Transverse colon (tissue), 4 donors: ENCODE measurements at places on chromosomes 1 and 21.
A peak's percentile ranks its signal among the peaks of the same experiment; 100 is the strongest.

- no peak for DNase-seq
Measured at GRCh38 chr21:40186045-40186444, 318.8 kb downstream of the PCP4 start.

DNA sequence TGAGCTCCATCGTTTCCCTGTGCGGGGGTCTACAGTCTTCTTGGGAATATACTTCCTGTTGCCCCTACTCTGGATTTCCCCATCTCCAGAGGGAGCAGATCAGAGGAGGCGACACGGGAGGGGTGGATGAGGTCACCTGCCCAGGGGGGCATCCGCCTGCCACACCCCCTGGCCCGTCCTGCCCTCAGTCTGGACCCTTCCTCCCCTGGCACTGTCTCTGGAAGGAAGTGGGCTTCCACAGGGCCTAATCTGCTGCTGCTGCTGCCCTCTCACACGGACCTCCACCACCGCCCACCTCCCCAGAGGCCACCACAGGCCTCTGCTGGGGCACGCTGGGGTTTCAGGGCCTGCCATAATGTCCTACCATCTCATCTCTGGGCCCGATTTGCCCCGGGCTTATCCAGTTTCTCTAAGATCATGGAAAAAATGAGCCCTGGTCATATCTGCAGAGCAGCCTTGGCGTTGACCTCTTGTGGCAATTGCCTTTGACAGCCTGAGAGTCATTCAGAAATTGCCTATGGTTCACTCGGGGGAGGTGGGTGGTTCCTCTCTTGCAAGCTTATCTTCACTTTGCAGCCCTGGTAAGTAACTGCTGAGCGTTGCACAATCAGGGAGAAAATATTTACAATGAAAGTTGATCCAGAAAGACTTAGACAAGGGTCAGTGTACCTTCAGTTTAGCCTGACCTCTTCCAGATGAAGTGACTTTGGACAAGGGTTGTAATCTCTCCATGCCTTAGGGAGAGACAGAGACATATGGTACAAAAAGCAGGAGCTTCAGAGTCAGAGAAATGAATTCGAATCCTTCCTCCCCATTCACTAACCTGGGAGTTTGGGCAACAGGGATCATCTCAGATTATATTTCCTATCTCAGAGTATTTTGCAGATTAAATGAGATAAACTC lies 252.4 kb downstream of the TOMM20 start:
- DNase-seq: peak; percentile 56

DNA sequence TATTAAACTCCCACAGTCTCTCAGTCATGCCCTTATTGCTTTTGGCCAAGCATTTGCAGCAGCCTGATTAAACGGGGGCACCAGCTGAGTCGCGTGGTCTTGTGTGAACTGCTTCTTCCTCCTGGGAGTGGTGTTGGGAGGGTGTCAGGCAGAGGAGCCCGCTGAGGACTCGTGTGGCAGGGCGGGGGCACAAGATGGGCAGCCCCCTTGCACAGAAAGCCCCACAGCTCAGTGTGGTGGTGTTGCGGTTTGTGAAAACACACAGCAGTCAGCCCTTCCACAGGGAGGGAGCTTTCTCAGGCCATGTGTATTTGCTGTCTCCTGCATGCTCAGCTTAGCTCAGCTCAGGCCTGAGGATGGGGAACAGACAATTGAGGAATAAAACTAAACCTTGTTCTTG lies 22.4 kb downstream of the PEX14 start:
- no peak for DNase-seq

DNA sequence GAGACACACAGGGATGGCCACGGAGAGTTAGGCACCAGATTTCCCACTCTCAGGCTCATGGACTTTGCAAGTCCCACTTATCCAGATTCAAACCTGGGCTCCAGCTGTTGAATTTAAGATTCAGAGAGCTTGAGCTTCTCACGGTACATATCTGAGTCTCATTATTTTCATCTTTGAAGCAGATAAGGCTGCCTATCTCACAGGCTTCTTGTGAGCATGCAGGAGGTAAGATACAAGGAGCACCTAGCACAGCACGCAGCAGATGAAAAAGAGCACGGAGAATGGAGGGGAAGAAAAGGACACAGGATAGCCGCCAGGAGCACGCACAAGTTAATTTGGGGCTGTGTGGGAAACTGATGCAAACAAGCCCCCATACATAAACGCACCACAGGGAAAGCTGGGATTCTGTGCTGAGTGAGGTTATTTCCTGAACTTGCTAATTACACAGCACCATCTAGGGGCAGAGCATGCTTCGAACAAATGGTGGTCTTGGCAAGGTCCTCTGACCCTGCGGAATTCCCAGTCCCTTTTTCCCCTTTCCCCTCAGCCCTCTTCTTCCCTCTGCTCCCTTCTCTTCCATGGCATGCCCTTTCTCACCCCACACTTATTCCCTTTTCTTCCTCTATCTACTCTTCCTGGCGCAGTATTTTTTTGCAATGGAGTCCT lies 134.7 kb upstream of the VANGL1 start:
- DNase-seq: no peak

GRCh38 chr1:80566123-80566522 lies 1234.6 kb upstream of the ADGRL2 start:
- DNase-seq: no peak

- DNase-seq: peak; percentile 40
Measured at GRCh38 chr1:151391079-151391563, 8.3 kb upstream of the PSMB4 start.

DNA sequence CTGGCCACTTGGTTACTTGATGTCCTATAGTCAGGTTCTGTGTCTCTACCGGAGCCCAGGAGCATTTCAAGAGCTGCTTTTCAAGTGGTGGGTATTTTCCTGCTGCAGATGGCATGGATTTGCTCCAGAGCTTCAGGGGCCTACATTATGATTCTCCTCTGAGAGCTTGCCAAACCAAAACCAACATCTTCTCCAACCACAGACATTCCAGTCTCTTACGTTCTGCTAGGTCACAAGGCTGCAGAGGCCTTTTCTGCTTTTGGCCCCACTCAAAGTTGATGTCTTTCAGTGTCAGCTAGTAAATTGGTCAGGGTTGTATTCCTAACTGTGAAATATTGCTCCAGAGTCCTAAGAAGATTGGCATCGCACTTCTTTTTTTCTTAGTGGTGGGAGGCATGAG lies 14.7 kb upstream of the AQP10 start:
- DNase-seq: no peak

- DNase-seq: no peak
Measured at GRCh38 chr1:20982316-20982715, 194.4 kb downstream of the EIF4G3 start.

- peak; percentile 46 for DNase-seq
Measured at GRCh38 chr1:92411511-92411910, 75.2 kb downstream of the GFI1 start.
